ENCODE measurements at places on chromosomes 6 and 20. TPM values are rescaled to one million over a fixed set of nuclear protein-coding genes. Genes with fewer than 3 reads are reported as not detected.

The RAET1L gene
- not detected for total RNA-seq

The BEND3 gene
- 1.7 TPM for total RNA-seq

The KHDC1 gene
- total RNA-seq: 0.88 TPM

The PYGB gene
- 84.9 TPM for total RNA-seq

The CAGE1 gene
- not detected for total RNA-seq

The TRIM15 gene
- total RNA-seq: not detected

The NEURL2 gene
- 10.1 TPM for total RNA-seq

The MUCL3 gene
- not detected for total RNA-seq

The GNRH2 gene
- total RNA-seq: not detected

The OR2J3 gene
- total RNA-seq: not detected

The CEP85L gene
- total RNA-seq: 29.8 TPM

The RBPJL gene
- total RNA-seq: not detected

The AK9 gene
- 3.8 TPM for total RNA-seq

The FILIP1 gene
- total RNA-seq: 2.7 TPM

The POM121L2 gene
- not detected for total RNA-seq

The BCAS4 gene
- total RNA-seq: 1.7 TPM

The THBD gene
- 39.6 TPM for total RNA-seq

The TUBB2B gene
- 1.4 TPM for total RNA-seq

The SPTLC3 gene
- 6.2 TPM for total RNA-seq

Measured in adrenal gland (tissue), 19 donors.